ENCODE measurements at places on chromosomes 7 and 10.

- no peak for DNase-seq
These were observed 712.2 kb upstream of the GHITM start for GRCh38 chr10:83427101-83427500.

GRCh38 chr10:70917226-70917625 lies 28.9 kb upstream of the PCBD1 start:
- no peak for DNase-seq

- no peak for DNase-seq
These were observed 31.1 kb downstream of the CAMK2G start for GRCh38 chr10:73843261-73843660.

DNA sequence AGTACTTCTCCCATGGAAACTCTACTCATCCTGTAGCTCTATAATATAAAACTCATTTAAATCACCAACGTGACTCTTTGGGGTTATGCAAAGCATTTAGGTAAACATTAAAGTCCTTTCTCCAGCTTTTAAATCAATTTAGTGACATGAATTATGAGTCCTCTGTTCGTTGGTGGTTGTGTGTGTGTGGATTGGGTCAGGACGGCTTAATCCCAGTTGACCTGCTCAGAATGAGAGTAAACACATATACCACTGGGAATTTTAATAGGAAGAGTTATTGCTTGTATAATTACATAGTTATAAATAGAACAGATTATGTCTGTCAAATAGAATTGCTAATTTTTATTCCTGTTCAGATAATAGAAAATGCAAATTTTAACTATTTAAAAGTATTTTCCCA lies 30.7 kb upstream of the ADCY1 start:
- DNase-seq: no peak

DNA sequence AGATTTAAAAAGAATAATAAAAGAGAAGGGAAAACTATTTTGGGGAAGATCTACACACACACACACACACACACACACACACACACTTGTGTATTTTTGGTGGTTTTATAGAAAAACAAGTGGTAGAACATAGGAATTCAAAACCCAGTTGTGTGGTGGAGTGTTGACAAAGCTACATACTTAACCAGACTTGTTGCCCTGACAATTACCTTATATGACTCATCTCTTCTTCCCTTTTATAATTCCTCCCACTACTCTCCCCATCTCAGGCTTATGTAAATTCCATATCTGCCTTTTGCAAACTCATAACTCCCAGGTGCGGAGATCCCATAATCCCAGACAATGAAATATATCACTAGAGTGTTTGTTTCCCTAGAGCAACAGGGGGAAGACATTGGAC lies 873.7 kb downstream of the NXPH1 start:
- DNase-seq: peak; percentile 5

Measured in amniotic epithelial cell (primary cell).